GM23338 (cell line): ENCODE measurements at places on chromosomes 2 and 18.

DNA sequence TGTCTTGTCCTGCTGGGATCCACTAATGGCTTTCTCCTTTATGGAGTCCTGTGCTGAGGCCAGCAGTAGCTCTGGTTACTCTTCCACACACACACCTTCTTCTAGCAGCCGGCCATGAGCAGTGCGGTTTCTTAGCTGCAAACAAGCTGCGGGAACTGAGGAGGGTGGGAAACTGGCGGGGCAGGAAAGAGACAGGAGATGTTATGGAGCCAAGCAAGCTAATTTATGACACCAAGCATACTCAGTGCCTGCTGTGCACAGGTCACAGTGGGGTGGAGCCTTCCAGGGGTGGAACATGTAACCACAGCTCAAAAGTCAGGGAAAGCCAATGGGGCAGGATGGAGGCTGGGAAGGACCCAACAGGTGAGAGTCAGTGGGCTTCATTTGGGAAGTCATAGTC lies 180.8 kb downstream of the FAM210A start:
- no peak for DNase-seq

DNA sequence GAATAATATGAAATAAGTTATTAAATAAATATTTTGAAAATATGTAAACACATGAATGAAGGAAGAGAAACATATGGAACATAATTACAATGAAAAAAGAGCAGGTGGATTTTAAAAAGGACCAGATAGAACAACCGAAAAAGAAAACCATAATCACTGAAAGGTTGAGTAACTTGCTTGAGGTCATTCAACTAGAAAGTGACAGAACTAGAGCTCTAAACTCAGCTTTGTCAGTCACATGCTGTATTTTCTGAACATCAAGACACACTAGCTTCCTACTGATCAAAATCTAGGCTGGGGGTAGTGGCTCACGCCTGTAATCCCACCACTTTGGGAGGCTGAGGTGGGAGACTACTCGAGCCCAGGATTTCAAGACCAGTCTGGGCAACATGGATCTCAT lies 30.0 kb upstream of the ITGAV start:
- no peak for DNase-seq

DNA sequence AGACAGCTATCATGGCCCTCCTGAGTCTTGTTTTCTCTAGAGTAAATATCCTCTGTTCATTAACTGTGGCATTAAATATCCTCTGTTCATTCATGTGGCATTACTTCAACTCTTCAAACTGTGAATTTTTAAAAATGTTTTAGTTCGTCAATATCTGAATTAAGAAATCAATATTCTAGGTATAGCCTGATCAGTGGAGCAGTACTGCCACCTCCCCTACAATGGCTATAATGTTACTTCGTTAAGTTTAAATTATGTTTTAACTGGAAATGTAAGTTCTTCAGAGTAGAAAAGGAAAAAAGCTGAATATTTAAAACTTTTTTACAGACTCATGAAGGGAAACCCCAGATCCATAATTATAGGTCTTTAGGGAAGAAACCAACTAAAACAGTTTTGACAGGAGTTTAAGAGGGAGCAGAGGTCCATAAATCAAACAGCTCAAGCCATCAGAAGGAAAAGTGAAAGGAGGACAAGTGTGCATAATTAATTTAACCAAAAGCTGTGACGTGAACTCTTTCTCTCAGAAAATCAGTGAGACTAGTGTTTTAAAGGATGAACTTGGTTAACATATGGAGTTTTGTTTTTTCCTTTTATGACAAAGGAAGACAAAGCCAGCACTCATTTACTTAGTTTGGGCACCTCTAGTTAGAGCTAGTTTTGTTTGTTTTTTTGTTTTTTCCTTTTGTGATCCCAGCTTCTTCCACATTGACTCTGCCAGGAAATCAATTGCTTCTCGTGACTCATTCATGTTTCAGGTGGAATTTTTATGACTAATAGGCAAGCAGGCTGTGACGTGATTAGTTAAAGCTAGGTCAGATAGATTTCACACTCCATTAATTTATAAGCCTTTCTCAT lies 44.9 kb downstream of the RBBP8 start:
- DNase-seq = no peak

- no peak for DNase-seq
These were observed 25.6 kb downstream of the DNMT3A start for GRCh38 chr2:25316101-25316500.
